ENCODE measurements at places on chromosomes 2 and 18.

- DNase-seq, result peak; percentile 38
These were observed at the start of gene PLCD4 for GRCh38 chr2:218607436-218608115. PLCD4 (plus strand) TSS chr2:218607899; CDS start chr2:218615740, 7,841 bp downstream.

- no peak for DNase-seq
These were observed 152.8 kb downstream of the FHOD3 start for GRCh38 chr18:36450264-36450663.

GRCh38 chr2:873651-874580, 76.7 kb upstream of the SNTG2 start:
- DNase-seq, result no peak

DNA sequence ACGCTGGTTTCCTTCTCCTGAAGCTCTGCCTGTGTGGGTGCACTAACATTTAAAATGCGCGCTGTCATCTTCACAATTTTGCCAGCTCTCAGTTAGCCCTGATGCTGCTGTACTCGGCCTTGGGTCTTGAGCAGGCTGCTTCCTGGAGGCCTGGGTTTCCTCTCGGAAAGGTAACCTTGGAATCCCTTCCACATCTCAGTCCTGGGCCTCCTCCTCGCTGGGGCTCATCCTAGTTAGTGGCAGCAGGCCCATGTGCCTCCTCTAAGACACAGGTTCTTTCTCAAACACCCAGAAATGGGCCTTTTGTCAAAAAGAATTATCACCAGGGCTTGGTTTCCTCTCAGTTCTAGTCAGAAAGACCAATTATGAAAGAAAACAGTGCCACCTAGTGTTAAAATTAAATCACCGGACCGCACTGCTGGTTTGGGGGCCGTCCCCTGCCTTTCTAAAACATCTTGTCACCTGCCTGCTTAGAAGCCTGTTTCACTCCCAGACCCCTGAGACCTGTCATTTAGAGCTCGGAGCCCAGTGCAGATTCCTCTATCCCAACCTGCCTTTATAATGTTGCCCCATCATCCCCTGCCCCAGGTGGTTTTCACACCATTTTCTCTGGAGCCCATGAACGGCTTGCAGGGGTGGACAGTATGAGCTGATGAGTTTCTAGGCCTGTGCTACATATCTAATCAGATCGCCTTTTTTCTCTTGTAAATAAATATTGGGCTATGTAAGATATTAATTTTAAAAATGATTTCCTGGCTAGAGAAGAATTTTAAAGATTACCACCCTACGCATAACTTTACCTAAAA, 42.4 kb downstream of the HK2 start:
- peak; percentile 40 for DNase-seq

DNA sequence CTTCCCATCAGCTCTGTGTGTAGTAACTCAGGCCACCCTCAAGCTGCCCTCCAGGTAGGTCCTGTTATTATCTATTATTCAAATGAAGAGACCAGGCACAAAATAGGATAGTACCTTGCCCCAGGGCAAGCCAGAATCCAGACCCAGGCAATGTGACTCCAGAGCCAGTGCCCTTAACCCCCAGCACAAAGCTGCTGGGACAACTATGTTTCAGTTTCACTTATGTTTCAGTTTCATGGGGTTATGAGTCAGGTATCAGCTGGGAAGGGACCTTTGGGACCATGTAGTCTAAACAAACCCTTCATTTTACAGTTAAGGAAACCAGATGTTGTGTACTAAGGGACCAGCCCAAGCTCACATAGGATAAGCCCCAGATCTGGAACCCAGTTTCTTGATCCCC, 10.0 kb downstream of the HK2 start:
- DNase-seq, result no peak

GRCh38 chr2:68458981-68459380, 8.1 kb downstream of the FBXO48 start:
- DNase-seq, result no peak

GRCh38 chr2:9824441-9824840, 18.8 kb upstream of the TAF1B start:
- no peak for DNase-seq

DNA sequence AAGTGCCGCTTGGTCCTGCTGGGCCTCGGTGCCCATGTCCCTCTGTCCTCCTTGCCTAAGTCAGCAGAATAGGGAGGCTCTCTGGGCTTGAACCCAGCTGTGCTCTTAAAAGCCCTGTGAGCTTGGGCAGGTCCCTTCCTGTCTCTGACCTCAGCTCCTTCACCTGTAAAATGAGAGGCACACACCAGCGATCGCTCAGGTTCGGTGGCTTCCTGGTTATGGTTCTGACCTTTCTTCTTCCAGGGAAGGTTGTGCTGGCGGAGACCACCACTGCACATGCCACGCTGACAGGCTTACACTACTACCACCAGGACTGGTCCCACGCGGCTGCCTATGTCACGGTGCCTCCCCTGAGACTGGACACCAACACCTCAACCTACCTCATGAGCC, 36.1 kb upstream of the MAPRE3 start:
- no peak for DNase-seq

GRCh38 chr2:175535631-175536030, 354.1 kb upstream of the ATP5MC3 start:
- no peak for DNase-seq

- peak; percentile 52 for DNase-seq
These were observed 85.3 kb downstream of the CDC42EP3 start for GRCh38 chr2:37585982-37586621.

DNA sequence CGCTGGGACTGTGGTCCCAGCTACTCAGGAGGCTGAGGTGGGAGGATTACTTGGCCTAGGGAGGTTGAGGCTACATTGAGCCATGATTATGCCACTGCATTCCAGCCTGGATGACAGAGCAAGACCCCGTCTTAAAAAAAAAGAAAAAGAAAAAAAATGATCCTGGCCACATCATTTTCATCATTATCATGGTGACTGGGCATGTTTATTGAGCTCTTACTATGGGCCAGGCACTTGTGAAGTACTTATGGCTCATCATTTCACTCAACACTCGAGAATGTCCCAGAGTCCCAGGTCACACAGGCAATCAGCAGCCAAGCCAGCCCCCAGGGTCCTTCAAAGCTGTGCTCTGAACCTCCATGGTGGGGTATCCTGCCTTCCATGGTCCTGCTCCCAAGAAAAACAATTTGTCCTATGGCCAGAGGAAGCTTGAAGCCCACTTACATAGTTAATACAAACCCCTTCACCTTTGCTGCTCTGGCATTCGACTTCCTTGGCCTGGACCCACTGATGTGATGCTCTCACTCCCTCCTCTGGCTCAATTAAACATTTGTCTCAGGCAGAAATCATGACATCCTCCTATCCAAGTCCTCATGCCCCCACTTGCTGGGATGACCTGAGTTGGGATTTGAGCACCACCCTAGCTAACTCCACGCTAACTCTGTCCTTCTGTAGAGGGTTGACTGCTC, 3.8 kb upstream of the CNNM4 start:
- DNase-seq, result no peak

DNA sequence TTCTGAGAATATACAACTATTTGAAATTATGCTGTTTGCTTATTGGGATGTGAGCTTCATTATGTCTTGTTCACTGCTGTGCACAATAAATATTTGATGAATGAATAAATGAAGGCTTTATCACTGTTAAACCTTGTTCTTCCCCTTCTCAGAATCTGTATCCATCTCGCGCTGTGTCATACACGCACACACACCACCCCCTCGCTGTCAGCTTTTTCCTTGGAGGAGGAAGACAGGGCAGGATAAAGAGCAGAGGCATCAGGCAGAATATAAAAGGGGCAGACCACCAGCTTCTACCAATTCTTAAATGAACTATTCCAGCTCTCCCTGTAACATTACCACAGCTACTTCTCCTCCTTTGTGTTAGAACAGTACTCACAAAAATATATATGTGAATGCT, 75.0 kb downstream of the CD226 start:
- no peak for DNase-seq

GRCh38 chr2:199025146-199025545, 432.6 kb downstream of the SATB2 start:
- no peak for DNase-seq

DNA sequence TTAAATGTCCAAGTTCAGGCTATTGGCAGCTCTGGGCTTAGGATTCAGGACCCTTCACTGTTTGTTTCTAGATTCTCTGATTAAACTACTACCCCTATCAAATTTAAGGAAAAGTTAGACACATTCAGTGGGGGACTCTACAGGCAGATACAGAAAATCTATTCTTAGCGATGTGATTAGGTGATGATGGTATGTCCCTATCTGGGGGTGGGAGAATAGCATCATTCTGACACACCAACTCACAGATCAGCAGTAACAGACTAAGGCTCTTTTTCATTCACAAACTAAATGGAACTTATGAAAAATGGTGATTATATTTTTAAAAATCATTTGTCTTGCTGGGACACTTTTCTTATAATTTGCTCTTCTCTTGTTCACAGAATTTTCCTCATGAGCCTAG, 232.9 kb upstream of the CDH2 start:
- no peak for DNase-seq

DNA sequence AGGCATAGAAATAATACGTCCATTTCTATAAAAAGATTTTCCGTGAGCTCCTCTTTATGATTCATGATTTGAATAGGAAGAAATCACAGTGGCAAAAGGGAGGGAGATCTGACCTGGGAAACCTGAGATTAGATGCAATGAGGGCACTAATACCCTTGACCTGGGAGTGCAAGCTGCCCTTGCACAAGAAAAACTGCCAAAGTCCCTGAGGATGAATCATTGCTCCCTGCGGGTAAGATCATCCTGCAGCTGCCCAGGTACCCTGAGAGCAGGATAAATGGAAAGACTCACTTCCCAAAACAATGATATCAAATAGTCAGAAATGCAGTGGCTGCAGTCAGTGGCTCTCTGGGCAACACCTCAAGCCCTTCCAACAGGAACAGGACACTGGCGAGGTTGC, 11.6 kb downstream of the FHL2 start:
- no peak for DNase-seq

GRCh38 chr2:37784071-37784758, 112.8 kb upstream of the CDC42EP3 start:
- no peak for DNase-seq

DNA sequence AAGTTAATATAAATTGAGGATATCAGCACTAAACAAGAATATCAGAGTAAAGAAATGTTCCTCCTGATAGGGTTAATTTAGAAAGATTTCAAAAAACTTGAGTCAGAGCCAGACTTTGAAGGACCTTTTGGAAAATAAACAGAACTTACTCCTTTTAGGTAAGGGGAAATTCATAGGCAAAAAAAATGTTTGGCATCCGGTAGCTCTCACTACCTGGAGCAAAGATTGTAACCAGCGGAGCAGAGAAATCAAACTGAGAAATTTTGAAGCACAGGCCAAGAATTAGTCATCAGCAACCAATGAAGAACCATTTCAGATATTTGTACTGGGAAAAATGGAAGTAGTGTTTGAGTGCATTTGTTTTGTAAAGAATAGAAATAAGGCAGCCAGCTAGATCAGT, 113.0 kb downstream of the ICA1L start:
- DNase-seq, result no peak

DNA sequence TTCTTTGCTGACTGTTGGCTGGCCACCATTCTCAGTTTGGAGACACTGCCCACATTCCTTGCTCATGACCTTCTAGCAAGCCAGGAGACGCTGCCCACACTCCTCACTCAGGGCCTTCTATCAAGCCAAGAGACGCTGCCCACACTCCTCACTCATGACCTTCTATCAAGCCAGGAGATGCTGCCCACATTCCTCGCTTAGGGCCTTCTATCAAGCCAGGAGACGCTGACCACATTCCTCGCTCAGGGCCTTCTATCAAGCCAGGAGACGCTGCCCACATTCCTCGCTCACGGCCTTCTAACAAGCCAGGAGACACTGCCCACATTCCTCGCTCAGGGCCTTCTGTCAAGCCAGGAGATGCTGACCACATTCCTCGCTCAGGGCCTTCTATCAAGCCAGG, 131.3 kb upstream of the CBLN2 start:
- DNase-seq, result no peak

GRCh38 chr2:119697290-119698020, 18.5 kb downstream of the TMEM177 start:
- no peak for DNase-seq

Measured in left lung (tissue), 14 donors.